ENCODE measurements at places on chromosomes 2 and 18.

GRCh38 chr18:28974504-28974903 lies 797.6 kb upstream of the CDH2 start:
- no peak for DNase-seq

DNA sequence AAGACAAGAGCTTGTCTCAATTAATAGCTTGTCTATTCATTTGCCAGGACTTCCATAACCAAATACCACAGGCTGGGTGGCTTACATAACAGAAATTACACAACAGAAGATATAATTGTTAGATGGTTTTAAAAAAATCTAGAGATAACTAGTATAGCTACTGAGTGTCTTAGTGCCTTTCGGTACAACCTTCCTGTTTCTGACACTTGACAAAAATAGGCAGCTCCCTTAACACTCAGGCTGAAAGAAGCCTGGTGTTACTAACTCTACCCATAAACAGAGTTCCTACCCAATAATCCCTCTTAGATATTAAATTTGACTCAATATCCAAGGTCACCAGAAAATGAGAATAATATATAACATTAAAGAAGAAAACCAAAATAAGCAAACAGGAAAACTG lies 129.7 kb downstream of the BARD1 start:
- DNase-seq, result no peak

DNA sequence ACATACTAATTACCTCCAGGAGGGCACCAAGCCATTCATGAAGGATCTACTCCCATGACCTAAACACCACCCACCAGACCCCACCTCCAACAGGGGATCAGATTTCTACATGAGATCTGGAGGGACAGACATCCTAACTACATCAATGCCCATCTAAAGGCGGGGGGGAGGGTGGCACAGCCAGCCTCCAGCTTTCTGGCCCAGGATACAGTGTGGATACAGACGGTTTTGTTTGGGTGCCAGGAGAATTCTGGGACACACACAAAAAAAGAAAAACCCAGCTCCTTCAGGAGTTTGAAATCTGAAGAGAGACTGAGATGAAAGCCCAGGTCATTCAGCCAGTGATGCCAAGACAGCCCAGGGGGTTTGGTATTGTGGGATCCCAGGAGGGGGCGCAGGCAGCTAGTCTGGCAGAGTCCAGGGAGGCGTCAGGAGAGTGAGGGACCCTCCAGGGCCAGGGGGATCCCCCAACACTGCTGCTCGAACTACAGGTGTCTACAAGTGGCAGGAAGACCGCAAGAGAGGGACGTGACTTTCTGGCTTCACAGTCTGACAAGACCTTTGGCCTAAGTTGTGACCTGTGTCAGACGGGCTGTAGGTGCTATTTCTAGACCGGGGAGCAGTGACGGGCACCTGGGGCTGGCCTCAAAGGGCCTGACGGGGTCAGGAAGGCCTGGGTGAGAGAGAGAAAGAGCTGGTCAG lies 62.1 kb downstream of the NDUFA10 start:
- no peak for DNase-seq

- no peak for DNase-seq
Observed at GRCh38 chr18:78390348-78390951, 589.2 kb upstream of the SALL3 start.

- DNase-seq, result no peak
Observed at GRCh38 chr2:65107530-65107929, 22.4 kb downstream of the RAB1A start.

- no peak for DNase-seq
Observed at GRCh38 chr2:223093436-223094241, 41.6 kb downstream of the KCNE4 start.

All from activated T-cell treated with anti-CD3 and anti-CD28 coated beads, Interleukin-2, amount 50 U/mL, for 48 hours (primary cell).